ENCODE measurements at places on chromosomes 4 and X.

DNA sequence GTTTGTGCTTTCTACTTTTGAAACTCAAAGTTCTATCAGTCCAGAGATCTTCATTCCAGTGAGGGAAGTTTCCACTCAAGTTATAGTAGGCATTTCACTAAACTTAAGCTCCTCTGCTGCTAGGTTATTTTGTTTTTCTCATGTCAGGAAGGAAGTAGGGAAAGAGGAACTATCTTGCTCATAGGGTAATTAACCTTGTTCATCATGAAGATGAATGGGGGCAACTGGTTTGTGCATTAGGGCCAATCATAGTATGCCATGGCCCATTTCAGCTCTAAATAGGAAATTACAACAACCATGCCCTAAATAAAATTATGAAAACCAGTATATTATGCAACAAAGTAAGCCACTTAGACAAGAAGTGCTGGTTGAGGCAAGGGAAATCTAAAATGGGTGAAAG lies 804.7 kb upstream of the NDST4 start:
- DNase-seq = no peak

DNA sequence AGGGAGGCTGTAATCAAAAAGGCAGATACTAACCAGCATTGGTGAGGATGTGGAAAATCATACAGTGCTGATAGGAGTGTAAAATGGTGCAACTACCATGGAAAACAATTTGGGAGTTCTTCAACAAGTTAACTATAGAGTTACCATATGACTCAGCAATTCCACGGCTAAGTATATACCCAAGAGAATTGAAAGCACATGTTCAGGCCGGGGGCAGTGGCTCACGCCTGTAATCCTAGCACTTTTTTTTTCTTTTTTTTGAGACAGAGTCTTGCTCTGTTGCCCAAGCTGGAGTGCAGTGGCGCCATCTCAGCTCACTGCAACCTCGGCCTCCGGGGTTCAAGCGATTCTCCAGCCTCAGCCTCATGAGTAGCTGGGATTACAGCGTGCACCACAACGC lies 15.0 kb upstream of the CD99L2 start:
- no peak for DNase-seq

DNA sequence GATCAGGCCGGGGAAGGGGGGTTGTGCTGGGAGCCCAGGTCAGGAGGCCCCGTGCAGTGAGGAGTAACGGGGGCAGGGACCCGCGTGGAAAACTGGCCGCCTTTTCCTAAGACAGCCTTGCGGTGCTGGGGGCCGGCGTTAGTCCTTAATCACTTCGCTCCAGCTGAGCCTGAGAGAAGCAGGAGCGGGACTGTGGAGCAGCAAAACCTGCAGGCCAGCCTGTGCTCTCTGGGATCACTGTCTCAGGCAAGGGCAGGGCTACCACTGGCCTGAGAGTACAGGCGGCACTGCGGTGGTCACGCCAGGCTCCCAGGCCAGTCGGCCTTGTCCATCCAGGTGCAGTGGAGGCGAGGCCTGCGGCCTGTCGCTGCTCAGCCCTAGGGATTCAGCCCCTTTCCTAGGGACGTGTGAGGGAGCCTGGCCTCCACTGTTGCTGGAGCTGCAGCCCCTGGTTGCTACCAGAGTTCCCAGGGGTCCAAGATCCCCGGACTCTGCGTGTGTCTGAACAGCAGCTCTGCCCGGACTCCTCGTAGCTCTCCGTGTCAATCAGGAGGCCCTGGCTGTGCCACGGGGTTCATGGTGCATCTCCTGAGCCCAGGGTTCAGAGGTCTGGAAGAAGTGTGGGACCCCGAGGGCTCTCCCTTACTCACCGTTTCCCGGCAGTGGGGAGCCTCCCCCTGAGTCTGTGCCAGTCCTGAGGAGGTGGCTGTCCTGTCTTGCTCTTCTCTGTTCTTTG lies 2141.7 kb upstream of the TENM3 start:
- DNase-seq = no peak

GRCh38 chr4:105808030-105808749 lies 87.1 kb upstream of the NPNT start:
- no peak for DNase-seq

GRCh38 chrX:150155436-150156035 lies 207.6 kb upstream of the MAMLD1 start:
- DNase-seq = no peak

DNA sequence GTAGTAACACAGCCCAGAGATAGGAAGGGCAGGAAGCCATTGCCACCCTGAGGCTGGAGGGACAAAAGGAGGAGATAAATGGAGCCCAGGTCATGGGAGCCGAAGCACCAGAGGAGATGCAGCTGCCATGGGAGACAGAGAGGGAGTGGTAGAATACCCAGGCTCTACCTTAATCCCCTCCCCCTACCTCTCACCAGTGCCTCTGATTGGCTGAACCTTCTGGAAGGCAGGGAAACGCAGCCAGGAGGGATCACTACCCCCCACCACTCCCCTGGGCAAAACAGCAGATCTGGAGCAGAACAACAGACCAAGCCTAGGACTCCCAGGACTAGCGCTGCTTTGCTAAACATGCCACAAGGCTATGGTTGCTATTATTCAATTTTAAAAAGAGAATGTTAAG lies 114.2 kb downstream of the ZNF827 start:
- DNase-seq = no peak

GRCh38 chr4:86054286-86055032 lies 305.4 kb downstream of the MAPK10 start:
- DNase-seq = no peak

GRCh38 chr4:169246279-169246678 lies 24.5 kb downstream of the SH3RF1 start:
- DNase-seq = no peak

GRCh38 chrX:72029483-72030411 lies 102.0 kb downstream of the RTL5 start:
- no peak for DNase-seq

DNA sequence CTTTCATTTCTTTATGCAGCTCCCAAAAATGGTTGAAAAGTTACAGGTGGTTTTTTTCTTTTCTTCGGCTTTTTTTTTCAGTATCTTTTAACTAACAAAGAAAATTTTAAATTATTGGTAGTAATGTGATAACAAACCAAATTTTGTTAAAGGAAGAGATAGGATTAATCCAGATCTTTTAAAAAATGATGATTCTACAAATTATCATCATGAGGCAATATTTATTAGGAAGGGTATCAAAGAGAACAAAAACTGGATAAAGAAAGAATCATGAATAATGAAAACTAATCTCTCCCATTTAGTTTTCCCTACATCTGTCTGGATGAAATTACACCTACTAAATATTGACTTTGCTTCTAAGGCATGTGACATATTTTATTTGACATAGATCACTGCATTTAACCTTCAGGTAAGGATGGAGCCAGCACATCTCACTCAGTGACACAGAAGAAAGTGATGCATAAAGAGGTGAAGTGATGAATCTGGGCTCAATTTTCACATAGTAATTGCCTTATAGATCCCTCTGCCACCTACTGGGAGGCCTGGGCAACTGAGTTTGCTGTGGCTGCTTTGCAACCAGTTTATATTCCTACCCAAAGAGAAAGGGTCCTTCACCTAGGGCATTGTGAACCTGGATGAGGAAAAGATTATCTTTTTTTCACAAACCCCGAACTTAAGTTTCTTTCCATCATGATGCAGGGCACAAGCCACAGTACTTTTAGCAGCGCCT lies 155.6 kb downstream of the HNRNPD start:
- no peak for DNase-seq

DNA sequence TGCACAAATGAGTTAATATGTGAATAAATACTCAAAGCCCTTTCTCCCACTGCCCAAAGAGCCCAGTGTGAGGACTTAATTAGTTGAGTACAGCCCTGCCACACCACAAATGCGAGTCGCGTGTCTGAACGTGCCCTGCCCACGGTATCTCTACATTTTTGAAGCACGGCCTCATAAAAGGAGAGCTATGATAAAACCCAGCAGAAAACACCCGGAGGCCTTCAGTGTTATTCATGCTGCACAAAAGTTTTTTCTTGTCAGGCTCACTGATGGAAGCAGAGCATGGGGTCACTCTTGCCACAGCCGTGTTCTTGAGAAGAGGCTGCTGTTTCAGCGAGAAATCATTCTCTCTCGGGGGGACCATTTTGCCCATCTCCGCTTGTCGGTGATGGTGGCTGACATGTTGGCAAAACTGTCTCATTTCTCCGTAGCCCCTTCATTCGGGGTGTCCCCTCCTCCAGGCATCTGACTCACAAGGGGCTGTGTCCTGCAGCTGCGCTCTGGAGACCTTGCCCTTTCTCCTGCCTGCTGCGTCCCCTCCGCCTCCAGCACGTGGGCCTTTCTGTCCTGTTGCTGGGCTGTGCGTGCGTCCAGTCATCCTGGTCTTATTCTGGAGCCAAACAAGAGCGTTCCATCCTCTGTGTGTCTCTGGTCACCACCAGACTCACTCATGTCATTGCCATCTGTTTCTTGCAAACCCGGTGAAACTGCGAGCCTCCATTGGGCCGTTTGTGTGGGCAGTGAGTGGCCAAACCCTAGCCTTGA lies 88.8 kb downstream of the SORCS2 start:
- no peak for DNase-seq

DNA sequence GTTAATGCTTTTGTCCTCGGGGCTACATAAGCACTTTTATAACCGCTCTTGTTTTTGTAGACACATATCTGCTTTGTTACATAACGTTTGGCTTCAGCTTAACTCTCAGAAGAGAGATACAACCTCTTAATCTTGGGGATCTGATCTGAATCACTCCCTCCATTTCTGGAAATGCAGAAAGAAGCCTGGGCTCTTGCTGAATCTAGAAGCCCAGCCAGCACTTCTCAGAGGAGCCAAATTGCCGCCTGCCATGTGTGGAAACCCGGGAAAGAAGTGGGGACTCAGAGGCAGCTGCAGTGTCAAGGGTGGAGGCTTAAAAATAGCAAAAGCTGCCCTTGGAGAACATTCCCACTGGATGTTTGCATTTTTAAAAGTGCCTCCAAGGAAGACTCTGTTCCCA lies 69.3 kb upstream of the LDB2 start:
- DNase-seq = no peak

- no peak for DNase-seq
Observed at GRCh38 chr4:162782778-162783525, 383.7 kb downstream of the NAF1 start.

DNA sequence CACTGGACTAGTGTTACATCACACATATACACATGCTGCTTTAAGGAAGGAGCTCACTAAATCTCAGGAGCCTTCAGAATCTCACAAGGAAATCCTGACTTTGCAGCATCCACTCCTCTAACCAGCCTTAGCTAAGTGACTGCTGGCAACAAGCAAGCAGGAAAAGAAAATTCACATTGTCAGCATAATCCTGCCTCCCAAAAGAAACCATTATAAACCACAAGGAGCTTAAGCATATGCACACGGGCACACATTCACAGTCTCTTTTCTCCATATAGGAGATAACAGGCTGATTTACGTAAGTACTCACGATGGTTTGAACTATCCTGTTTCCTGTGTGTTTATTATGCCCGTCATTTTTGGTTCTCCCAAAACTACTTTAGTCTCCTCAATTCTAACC lies 136.3 kb downstream of the TMEM144 start:
- no peak for DNase-seq

DNA sequence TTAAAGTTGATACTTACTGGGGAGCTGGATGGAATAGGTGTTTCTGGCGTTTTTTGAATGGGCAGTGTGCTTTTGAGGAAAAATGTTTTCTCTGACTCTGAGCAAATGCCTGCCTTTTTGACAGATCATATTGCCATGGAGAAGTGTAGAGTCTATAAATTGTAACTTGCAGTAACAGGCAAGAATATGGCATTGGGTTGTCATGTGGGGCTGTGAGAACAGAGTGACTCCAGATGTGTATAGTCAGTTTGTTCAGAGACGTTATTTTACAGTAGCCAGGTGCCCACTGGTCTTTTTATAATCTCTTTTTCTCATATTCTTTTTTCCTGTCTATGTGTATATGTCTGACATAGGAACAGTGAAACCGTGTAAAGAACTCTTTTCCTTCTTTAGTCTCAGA lies 40.8 kb downstream of the RAPGEF2 start:
- no peak for DNase-seq

DNA sequence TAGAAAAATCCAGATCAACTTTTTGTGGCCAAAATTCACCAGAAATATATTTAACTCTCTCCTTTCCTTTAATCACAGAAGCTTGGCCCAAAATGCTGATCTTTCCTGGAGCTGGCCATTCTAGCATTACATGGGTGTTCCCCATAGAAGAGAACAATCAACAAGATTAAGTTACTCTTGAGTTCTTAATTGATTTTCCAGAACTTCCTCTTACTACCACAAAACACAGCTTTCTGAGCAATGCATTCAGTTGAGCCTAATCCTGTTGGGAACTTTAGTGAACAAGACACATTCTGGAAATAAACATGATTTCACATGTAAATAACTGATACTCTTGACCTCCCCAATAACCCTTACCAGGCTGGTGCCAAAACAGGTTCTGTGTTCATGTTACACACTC lies 45.4 kb upstream of the STIM2 start:
- DNase-seq = no peak

DNA sequence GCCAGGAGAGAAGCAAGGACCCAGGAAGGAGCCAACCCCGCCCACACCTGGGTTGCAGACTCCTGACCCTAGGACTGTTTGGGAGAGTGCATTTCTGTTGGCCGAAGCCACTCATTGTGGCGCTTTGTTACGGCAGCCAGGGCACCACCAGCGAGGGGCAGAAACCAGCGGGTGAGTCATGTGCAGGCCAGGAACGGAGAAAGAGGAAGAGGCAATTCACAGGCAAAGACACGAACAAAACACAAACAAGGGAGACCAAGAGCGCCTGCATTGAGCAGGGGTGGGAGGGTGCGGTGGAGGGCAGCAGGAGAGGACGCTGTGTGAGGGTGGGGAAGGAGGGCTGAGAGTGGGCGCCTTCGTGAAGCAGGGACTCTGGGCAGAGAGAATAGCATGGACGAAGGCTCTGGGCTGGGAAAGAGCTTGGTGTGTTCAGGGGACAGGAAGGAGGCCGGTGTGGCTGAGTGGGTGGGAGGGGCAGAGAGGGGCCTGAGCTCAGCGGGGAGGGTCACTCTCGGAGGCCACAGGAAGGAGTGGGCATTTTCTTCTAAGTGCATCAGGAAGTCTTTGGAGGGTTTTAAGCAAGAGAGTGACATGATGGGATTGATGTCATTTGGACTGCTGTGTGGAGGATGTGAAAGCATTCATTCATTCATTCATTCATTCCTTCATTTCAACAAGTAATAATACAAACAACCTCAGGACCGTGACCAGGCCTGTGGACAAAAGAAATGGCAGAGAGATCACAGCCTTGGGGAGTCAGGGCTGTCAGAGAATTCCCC lies 12.2 kb upstream of the WFS1 start:
- DNase-seq = no peak

GRCh38 chr4:75699299-75699698 lies 25.1 kb upstream of the USO1 start:
- DNase-seq = no peak

DNA sequence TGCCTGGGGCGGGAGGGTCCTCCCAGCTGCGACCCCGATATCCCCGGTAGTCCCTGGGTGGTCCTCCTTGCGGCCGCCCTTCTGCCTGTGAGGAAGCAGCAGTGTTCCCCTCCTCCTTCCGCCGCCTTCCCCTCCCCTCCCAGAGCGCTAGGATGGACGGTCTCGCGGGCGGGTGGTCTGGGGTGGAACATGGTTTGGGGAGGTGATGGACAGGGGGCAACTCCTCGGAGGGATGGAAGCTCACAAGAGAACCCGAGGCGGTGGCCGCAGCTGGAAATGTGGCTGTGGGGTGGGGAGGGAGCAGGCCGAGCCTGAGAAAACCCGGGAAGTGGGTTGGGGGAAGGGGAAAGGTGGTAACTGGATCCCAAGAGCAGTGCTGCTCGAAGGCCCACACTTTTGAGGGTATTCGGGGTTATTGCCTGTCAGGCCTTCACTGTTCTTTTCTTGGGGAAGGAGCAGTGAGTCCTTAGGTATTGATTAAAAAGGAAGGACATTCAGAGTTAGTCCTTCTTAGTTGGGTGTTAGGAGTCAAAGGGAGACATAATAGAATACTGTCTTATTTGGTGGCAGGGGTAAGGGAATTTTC lies 581 bp downstream of the UBE2K start:
- DNase-seq = no peak

Data from activated CD8-positive, alpha-beta memory T cell treated with anti-CD3 and anti-CD28 coated beads for 4 hours (primary cell).